ENCODE measurements at places on chromosomes 6 and 20.

DNA sequence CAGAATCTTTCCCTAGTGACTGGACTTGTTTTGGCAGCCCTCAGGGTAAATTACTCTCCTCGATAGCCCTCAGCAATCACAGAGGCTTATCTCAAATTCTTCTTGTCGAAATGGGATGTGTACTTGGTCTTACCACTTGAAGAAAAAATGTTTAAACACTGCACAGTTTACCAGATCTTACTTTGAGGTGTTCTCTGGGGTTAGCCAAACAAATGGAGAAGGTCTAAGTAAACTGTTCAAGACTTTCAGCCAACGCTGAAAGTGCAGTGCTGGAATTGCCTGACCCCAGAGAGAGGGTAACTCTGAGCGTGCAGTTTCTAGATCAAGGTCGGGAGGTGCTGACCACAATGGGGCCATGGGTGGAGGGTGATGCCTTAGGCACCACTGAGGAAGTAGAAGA, 39.2 kb downstream of the MYLIP start:
- DNase-seq, result no peak

GRCh38 chr6:16338577-16339264, 100.3 kb downstream of the GMPR start:
- DNase-seq, result no peak

DNA sequence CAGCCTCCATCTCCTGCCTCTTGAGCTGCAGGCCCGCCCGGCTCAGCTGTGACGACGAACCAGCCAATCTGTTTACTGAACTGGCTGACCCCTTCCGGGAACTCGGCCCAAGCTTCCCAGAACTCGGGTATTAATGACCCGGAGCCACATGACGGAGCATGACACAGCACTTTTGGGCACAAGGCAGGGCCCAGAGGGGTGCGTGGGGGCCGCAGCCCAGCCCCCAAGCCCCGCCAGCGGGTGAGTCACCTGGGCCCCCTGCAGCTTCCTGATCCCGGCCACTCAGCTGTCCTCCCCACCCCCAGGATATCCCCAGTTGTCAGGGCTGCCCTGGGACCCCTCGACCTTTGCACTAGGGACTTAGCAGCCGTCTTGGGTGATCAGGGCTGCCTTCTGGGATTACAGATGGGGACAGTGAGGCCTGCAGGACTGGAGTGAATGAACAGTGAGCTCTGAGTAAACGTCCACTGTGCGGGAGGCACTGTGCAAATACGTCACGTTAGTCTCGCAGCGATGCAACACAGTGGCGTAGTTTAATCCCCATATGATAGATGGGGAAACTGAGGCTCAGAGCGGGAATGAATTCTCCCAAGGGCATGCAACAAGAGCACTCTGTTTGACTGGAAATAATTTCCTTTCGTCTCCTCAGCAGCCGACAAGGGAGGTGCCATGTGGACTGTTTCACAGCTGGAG, 102.1 kb downstream of the CEBPB start:
- peak; percentile 54 for DNase-seq

DNA sequence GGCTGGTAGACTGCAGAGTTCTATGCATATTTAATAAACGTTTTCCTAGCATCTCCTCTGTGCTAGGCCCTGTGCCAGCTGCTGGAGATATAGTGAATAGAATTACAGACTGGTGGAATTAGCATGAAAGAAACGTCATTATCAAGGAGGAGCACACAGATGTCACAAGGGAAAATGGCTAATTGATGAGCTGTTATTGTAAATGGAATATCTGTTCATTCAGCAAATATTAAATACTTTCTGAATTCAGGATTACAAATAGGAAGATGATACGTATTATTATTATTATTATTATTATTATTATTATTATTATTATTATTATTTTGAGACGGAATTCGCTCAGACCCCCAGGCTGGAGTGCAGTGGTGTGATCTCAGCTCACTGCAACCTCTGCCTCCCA, 1.2 kb downstream of the AAR2 start:
- DNase-seq, result no peak

- DNase-seq, result no peak
These were observed 28.5 kb upstream of the ZNF831 start for GRCh38 chr20:59135093-59135492.

DNA sequence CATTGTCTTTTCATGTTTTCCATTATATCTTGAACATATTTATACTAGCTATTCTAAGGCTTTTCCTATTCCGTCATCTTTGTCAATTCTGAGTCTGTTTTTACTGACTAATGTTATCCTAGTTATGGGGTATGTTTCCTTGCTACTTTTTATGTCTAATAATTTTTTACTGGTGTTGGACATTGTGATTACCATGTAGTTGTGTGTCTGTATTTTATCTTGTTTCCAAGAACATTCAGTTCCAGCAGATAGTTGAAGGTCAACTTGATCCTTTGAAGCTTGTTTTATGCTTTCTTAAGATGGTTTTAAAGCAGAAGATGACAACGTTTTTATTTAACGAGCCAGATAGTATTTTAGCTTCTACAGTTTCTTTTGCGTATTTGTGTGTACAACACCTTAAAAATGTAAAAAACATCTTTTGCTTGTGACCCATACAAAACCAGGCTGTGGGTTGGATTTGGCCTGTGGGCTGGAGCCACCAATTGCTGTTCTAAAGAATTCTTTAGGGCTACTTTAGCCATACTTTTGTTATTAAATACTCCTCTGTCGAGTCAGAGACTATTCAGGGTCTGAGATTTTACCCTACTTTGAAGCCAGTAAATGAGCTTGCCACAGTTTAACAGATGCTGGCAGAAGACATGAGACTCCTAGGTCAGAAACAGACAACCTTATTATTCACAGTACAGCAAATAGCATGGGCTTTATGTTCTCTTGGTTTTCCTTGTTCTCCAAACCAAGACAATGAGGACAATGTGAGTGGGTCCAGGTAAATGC, 38.7 kb upstream of the REV3L start:
- DNase-seq, result no peak

DNA sequence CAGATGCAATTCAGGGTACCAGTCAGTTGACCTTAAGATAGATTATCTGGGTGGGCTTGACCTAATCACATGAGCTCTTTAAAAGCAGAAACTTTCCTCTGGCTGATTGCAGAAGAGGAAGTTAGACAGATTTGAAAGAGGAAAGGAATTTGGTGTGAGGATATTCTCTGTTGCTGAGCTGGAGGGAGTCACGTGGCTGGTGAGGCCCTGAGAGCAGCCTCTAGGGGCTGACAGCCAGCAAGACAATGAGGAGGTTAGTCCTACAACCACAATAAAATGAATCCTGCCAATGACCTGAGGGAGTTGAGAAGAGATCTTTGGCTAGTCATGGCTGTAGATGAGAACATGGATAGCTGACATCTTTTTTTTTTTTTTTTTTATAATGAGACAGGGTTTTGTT, 87.0 kb upstream of the B3GAT2 start:
- DNase-seq, result no peak

GRCh38 chr20:49286689-49287551, 9.1 kb upstream of the ZNFX1 start:
- DNase-seq, result no peak

DNA sequence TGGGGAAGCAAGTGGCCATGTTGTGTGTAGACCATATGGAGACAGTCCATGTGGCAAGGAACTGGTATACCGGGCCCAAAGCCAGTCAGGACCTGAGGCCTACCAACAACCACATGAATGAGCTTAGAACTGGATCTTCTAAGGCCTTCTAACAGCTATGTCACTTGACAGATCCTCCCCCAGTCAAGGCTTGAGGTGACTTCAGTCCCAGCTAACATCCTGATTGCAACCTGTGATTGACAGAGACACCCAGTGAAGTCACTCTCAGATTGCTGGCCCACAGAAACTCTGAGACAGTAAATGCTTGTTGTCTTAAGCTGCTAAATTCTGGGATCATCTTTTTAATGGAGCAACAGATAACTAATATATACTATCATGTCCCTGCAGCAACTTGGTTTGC, 32.9 kb downstream of the AHI1 start:
- no peak for DNase-seq
